Breast epithelium (tissue), 4 donors: ENCODE measurements at places on chromosomes 1 and 21. TPM values are rescaled to one million over a fixed set of nuclear protein-coding genes. Genes with fewer than 3 reads are reported as not detected.

PERM1 gene
- 0.33 TPM for total RNA-seq

GRCh38 chr1:229268505-229268904, 2.4 kb upstream of the RAB4A start:
- H3K36me3 ChIP-seq = no peaks in the 10 kb centered on the region
- peak; percentile 57 for DNase-seq
- peaks cover 3% of the 10 kb centered on the region for H3K4me1 ChIP-seq
- no peaks in the 10 kb centered on the region for H3K27me3 ChIP-seq

DNA sequence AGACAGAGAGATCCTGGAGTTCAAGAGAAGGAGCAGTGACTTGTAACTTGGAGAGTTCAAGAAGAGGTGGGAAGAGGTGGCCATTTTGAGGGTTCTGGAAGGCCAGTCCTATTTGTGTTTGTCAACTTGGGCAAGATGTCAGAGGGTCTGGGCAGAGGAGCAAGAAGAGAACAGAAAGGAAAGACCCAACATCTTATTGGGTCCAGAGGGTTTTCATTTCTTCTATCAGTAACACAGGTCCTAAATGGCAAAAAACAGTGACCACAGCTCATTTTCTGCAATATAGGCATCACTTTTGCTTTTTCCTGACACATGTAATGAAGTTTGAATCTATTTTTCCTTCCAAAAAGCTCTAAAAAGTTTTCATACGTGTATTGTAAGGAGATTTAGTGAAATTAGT, 38.3 kb upstream of the MAP10 start:
- no peaks in the 10 kb centered on the region for H3K4me1 ChIP-seq
- H3K36me3 ChIP-seq = no peaks in the 10 kb centered on the region
- DNase-seq = no peak

- no peaks in the 10 kb centered on the region for H3K36me3 ChIP-seq
- peak overlapping the region; percentile 98 for H3K27ac ChIP-seq
- H3K4me3 ChIP-seq = peak overlapping the region; percentile 83
- no peaks in the 10 kb centered on the region for H3K27me3 ChIP-seq
- H3K4me1 ChIP-seq = peaks cover 23% of the 10 kb centered on the region
Measured at GRCh38 chr1:12615865-12616708, 1.9 kb downstream of the DHRS3 start.

DNA sequence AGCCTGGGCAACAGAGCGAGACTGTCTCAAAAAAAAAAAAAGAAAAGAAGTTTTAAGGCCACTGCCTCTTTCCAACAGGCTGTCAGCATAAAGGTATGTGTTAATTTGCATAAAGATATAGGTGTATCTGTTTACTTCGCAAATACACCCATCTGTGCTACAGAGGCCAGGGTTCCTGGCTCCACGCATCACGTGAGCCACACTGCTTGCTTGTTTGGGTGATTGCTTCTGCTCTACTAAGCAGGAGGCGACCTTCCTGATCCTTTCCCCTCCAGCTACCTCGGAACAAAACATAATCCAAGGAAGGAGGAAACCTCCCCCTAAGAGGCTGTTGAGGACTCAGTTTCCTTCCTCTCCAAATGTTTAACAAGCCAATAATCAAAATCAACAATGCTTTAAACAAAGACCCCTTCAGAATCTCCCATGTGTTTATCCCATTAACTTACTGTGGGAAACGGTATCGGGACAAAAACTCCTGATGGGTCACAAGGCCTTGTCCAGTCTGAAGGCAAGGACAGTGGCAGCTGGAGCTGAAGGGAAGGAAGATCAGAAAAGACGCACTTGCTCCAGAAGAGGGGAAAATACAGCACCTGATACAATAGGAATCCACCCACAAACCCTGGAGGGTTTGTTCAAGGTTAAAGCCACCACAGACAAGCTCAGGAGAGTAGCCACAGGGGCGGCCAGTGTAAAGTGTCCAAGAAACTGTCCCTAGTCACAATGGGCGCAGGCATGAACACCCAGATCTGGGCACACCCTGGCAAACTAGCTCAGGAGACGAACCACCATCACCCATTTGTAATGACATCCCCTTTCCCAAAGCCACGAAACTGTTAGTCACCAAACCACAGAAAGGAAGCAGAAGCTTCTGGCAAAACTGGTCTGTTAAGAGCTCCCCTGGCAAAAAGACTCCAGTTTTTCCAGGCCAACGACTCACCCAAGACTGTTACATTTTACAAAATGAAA, 17.2 kb downstream of the CTNNBIP1 start:
- H3K4me1 ChIP-seq = peaks cover 6% of the 10 kb centered on the region
- peak; percentile 48 for DNase-seq
- no peaks in the 10 kb centered on the region for H3K27me3 ChIP-seq
- no peak overlapping the region for H3K4me3 ChIP-seq
- H3K36me3 ChIP-seq = no peaks in the 10 kb centered on the region

DNA sequence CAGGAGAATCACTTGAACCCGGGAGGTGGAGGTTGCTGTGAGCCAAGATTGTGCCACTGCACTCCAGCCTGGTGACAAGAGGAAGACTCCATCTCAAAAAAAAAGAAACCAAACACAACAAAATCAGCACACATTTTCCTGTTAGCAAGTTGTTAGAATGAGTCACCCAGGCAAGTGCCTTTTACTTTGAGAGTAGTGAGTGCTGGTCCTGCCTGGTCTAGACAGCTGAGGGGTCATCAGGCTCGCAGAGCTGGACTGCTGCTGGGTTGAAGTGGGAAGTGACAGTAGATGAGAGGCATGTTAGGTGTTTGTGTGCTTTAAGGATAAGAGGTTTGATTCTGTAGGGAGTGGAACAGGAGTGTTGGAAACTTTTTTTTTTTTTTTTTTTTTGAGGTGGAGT, 31.9 kb downstream of the GNPAT start:
- peaks cover 4% of the 10 kb centered on the region for H3K36me3 ChIP-seq
- DNase-seq = no peak
- no peaks in the 10 kb centered on the region for H3K4me1 ChIP-seq
- H3K4me3 ChIP-seq = no peak overlapping the region
- H3K27ac ChIP-seq = no peak overlapping the region

- H3K4me1 ChIP-seq = no peaks in the 10 kb centered on the region
- no peak overlapping the region for H3K4me3 ChIP-seq
- H3K36me3 ChIP-seq = no peaks in the 10 kb centered on the region
- H3K27ac ChIP-seq = no peak overlapping the region
Measured at GRCh38 chr1:245462161-245462560, 307.4 kb downstream of the KIF26B start.

GRCh38 chr1:22878626-22879025, 94.0 kb downstream of the LACTBL1 start:
- no peaks in the 10 kb centered on the region for H3K36me3 ChIP-seq
- no peaks in the 10 kb centered on the region for H3K4me1 ChIP-seq
- H3K27ac ChIP-seq = no peak overlapping the region
- H3K4me3 ChIP-seq = no peak overlapping the region
- H3K27me3 ChIP-seq = no peaks in the 10 kb centered on the region

DNA sequence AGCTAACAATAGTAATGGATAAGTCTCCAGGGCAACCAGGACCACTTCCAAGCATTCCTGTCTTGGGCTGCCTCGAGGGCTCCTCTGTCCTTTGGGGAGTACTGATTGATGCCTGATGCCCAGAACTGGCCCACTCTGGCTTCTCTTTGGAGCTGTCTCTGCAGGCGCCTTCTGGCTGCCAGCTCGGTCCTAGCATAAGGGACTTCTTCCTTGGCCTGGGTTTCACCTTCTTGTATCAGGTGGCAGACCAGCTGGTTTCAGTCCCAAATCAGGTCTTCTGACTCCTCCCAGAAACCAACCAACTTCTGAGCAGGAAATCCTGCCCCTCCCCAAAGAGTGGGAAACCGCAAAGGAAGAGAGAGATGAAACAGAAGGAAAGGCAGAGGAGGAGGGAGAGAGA, 10.6 kb downstream of the G0S2 start:
- no peaks in the 10 kb centered on the region for H3K36me3 ChIP-seq
- H3K4me1 ChIP-seq = no peaks in the 10 kb centered on the region
- H3K27me3 ChIP-seq = no peaks in the 10 kb centered on the region
- H3K4me3 ChIP-seq = no peak overlapping the region
- no peak overlapping the region for H3K27ac ChIP-seq
